ENCODE measurements at places on chromosomes 16 and 17. TPM values are rescaled to one million over a fixed set of nuclear protein-coding genes. Genes with fewer than 3 reads are reported as not detected.

Gene DNAH9
- total RNA-seq: not detected

Gene CIAO3
- total RNA-seq: 41.0 TPM

Gene TEX19
- total RNA-seq: not detected

Gene KCNG4
- not detected for total RNA-seq

Gene KREMEN2
- total RNA-seq: 0.18 TPM

Gene KRT28
- total RNA-seq: not detected

Gene NPIPB2
- total RNA-seq: 15.0 TPM

- no peak for DNase-seq
- no peaks in the 10 kb centered on the region for H3K36me3 ChIP-seq
- peaks cover 2% of the 10 kb centered on the region for H3K27me3 ChIP-seq
- no peak overlapping the region for H3K27ac ChIP-seq
- H3K4me1 ChIP-seq: peaks cover 29% of the 10 kb centered on the region
- H3K4me3 ChIP-seq: no peak overlapping the region
These were observed 124.2 kb downstream of the ZFHX3 start for GRCh38 chr16:72923757-72924156.

DNA sequence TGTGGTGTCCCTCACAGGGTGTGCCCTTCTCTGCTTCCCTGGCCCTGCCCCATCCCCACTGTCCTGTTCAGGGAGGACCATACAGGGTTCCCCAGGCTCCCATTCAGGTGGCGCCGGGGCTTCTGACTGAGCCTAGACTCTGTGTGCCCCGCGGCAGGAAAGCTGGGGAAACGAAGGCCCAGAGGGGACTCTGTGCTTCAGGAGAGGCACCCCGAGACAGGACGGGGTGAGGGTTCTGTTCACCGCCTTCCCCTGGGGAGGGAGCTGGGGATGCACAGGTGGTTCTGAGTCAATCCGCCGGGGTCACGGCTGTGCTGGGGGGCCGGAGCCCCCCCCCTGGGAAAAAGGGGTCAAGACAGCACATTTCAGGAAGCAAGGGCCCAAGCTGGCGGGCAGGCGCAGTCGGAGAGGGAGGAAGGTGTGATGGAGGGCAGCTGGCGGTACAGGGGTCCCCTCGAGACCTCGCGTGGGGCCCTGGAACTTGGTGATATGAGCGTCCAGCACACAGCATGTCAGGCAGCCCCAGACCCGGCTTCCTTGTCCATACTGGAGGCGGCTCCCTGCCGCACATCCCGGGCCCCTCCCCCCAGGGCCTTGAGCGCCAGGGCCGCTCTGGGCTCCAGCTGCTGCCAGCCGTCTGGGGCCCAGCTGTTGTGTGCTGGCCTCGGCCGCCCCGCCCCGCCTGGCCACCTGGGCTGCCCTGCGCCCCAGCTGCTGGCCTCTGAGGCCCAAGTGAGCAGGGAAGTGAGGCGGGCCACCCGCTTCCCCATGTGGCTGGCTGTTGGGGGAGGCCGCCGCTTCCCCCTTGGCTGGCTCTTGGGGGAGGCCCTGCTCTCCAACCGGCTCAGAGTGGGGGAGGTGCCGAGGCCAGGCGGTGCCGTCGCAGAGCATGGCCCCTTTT, 5.6 kb upstream of the NOTUM start:
- H3K4me1 ChIP-seq: peaks cover 5% of the 10 kb centered on the region
- peaks cover 34% of the 10 kb centered on the region for H3K27me3 ChIP-seq
- H3K36me3 ChIP-seq: no peaks in the 10 kb centered on the region
- no peak overlapping the region for H3K4me3 ChIP-seq
- H3K27ac ChIP-seq: no peak overlapping the region

- peaks cover 6% of the 10 kb centered on the region for H3K36me3 ChIP-seq
- no peaks in the 10 kb centered on the region for H3K4me1 ChIP-seq
- no peak overlapping the region for H3K27ac ChIP-seq
- H3K4me3 ChIP-seq: no peak overlapping the region
These were observed 37.1 kb downstream of the LCMT1 start for GRCh38 chr16:25148568-25149215.

- H3K36me3 ChIP-seq: peaks cover 2% of the 10 kb centered on the region
- no peak overlapping the region for H3K4me3 ChIP-seq
- H3K27ac ChIP-seq: no peak overlapping the region
- DNase-seq: no peak
- H3K4me1 ChIP-seq: peaks cover 19% of the 10 kb centered on the region
These were observed 562.8 kb downstream of the MAF start for GRCh38 chr16:79037521-79038373.

GRCh38 chr17:81401723-81402529, 6.7 kb downstream of the BAHCC1 start:
- DNase-seq: no peak
- H3K27me3 ChIP-seq: peaks cover 57% of the 10 kb centered on the region
- peaks cover 5% of the 10 kb centered on the region for H3K4me1 ChIP-seq

DNA sequence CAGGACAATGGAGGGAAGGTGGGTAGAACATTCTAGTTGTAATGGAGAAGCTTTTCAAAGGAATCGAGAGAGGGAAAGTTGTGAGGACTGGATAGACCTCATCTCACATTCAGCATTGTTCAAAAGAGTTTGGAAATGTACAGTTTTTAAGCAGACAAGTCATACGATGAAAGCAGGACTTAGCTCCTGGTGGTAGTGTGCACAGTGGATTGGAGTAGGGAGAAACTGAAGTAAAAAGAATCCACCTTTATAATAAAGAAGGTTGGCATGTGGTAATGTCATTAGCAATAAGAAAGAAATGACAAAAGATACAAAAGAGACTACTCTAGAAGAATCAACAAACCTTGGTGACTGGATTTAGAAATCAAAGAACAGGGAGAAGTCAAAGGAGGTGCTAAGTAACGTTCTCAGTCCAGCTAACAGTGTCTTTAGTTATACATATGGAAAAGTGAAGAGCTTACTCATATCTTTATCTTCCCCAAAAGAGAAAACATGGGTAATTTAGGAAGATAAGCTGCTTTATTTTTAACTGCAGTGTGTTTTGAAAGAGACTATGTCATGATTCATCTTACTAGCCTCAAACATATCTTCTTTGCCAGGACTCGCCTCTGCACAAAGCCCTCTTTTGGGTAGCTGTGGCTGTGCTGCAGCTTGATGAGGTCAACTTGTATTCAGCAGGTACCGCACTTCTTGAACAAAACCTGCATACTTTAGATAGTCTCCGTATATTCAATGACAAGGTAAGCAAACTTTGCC, 18.7 kb upstream of the EVI2A start:
- H3K4me1 ChIP-seq: no peaks in the 10 kb centered on the region
- no peak for DNase-seq
- H3K27ac ChIP-seq: no peak overlapping the region
- H3K27me3 ChIP-seq: peaks cover 3% of the 10 kb centered on the region

GRCh38 chr16:51938861-51939260, 608.1 kb downstream of the TOX3 start:
- no peak overlapping the region for H3K27ac ChIP-seq
- DNase-seq: no peak
- H3K4me3 ChIP-seq: no peak overlapping the region
- H3K36me3 ChIP-seq: no peaks in the 10 kb centered on the region

DNA sequence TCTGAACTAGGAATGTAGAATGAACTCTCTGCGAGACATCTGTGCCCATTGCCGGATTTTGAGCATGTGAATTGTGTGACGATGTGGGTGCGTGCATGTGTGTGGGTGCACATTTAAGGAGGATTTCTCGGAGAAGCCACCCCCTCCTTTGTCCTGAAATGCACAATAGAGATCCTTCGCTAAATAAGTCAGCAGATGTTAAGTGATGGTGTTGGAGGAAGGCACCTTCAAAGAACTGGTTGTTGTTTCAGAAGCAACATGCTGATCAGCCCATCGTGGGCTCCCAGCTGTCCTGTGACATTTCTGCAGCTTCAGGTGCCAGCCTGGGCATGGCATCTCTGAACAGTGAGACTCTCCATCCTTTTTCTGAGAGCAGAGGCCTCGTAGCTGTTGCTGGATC, 194.9 kb downstream of the MSI2 start:
- DNase-seq: no peak
- peak overlapping the region; percentile 49 for H3K4me3 ChIP-seq
- peaks cover 85% of the 10 kb centered on the region for H3K4me1 ChIP-seq
- peaks cover 27% of the 10 kb centered on the region for H3K36me3 ChIP-seq
- no peaks in the 10 kb centered on the region for H3K27me3 ChIP-seq
- peak overlapping the region; percentile 82 for H3K27ac ChIP-seq

DNA sequence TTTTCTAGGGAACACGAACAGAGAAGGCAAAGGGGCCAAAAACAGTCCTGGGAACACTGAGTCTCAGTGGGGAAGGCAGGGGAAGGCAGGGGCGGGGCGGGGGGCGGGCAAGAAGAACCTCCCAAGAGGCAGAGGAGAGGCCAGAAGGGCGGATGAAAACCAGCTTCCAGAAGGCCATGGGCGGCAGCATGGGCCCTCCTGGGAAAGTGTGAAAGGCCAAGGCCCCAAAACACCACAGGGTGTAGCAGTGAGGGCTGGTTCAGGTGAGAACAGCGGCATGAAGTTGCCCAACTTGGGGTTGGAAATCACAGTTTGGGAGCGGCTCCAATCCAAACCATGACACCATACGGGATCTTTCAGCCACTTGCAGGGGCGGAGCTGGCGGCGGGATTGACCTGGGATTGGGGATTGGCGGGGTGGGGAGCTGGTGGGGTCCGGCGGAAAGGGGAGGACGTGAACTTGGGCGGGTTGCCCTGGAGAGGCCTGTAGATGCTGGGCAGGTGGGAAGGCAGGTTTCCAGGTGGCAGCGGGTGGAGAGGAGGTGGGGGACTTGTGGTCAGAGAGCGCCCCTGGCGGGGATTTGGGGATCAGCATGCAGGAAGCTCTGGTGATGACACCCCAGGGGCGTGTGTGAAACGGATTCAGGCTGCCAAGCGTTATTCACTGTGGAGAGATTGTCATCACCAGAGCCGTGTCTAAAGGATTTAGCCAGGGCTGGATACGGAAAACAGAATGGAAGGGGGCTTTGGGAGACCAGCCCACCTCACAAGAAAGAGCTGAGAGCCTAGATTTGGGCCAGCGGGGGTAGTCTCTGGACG, 80.9 kb downstream of the ARHGAP23 start:
- peak overlapping the region; percentile 84 for H3K27ac ChIP-seq
- DNase-seq: peak; percentile 63
- H3K36me3 ChIP-seq: peaks cover 1% of the 10 kb centered on the region
- H3K27me3 ChIP-seq: peaks cover 39% of the 10 kb centered on the region
- peak overlapping the region; percentile 79 for H3K4me3 ChIP-seq

GRCh38 chr16:15682105-15682570, 32.1 kb downstream of the NDE1 start:
- no peaks in the 10 kb centered on the region for H3K27me3 ChIP-seq
- no peak overlapping the region for H3K4me3 ChIP-seq
- H3K36me3 ChIP-seq: peaks cover 43% of the 10 kb centered on the region
- peak; percentile 25 for DNase-seq
- H3K27ac ChIP-seq: peak overlapping the region; percentile 19

DNA sequence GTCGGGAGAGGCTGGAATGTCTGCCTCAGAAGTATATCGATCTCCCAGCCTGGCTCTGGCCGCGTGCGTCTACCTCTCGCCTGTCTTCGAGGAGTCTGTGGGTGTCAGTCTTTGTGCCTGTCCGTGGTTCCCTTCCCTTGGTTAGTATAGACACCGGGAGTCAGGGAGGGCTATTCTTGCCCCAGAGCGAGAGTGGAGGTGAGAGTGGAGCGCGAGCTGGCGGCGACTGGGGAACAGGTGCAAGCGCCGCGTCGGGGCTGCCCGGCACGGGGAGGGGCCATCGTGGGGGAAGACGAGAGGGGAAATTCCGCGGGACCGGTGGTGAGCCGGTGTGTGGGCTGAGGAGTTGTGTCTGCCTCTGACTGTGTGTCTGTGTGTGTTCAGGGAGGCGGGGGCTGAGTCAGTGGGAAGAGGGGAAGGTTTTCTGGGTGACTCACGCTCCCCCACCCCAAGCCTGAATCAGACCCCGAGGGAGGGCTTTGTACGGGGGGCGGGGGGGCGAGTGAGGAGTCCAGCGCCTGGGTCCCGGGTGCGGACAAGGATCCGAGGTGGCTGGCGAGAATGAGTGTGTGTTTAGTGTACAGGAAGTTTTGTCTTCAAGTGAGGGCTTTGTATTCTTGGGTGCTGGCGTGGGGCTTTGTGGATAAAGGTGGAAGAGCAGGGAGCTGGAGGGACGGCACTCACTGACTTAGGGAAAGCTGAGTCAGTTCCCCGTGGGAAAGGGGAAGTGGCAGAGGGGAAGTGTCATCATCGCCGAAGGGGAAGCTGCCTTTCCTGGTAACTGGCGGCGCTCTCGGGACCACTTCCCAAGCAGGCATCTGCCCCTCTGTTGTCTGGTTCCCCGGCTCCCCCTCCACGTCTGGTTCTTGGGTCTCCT, 8.6 kb downstream of the KDM6B start:
- peak; percentile 94 for DNase-seq
- H3K4me3 ChIP-seq: peak overlapping the region; percentile 89
- peaks cover 17% of the 10 kb centered on the region for H3K36me3 ChIP-seq
- no peaks in the 10 kb centered on the region for H3K27me3 ChIP-seq
- H3K4me1 ChIP-seq: peaks cover 53% of the 10 kb centered on the region

- no peak for DNase-seq
- H3K4me1 ChIP-seq: peaks cover 11% of the 10 kb centered on the region
- H3K27me3 ChIP-seq: no peaks in the 10 kb centered on the region
- H3K27ac ChIP-seq: no peak overlapping the region
These were observed 4.4 kb downstream of the CYBA start for GRCh38 chr16:88646345-88647034.

DNA sequence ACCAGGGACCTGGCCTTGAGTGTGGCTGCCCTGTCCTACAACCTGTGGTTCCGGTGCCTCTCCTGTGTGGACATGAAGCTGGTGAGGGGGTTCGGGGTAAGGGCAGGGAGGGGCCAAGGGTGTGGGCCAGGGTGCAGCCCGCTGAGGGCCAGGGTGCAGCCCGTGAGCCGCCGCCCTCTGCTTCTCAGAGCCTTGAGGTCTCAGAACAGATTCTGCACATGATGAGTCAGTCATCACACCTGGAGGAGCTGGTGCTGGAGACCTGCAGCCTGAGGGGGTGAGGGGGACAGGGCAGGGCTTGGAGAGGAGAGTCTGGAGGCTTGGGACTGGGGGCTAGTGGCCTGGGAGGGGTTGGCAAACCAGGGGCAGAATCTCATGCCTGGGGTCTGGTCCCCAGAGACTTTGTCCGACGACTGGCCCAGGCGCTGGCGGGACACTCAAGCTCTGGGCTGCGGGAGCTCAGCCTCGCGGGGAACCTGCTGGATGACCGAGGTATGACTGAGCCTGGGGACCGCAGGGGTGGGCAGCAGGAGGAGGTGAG, 2.2 kb downstream of the CARMIL2 start:
- H3K36me3 ChIP-seq: peaks cover 24% of the 10 kb centered on the region
- no peak for DNase-seq
- H3K4me1 ChIP-seq: peaks cover 4% of the 10 kb centered on the region

- no peak overlapping the region for H3K27ac ChIP-seq
- no peaks in the 10 kb centered on the region for H3K36me3 ChIP-seq
- no peak overlapping the region for H3K4me3 ChIP-seq
- H3K4me1 ChIP-seq: no peaks in the 10 kb centered on the region
- peaks cover 33% of the 10 kb centered on the region for H3K27me3 ChIP-seq
These were observed 1.1 kb upstream of the EMP2 start for GRCh38 chr16:10581507-10581906.

DNA sequence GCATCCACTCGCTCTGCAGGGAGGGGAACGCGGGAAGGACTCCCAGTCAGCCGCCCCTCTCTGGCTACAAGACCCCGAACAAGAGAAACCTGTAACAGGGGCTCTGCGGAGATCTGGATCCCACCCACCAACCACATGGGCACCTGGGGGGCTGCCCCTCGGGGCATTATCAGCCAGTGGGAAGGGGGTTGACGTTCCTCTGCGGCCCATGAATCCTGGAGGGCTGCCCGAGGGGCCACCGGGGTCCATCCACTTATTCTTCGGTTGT, 1.8 kb upstream of the PCGF2 start:
- peaks cover 24% of the 10 kb centered on the region for H3K27me3 ChIP-seq
- no peak for DNase-seq
- peaks cover 50% of the 10 kb centered on the region for H3K4me1 ChIP-seq
- no peak overlapping the region for H3K27ac ChIP-seq

- no peak for DNase-seq
- peaks cover 15% of the 10 kb centered on the region for H3K27me3 ChIP-seq
- H3K36me3 ChIP-seq: no peaks in the 10 kb centered on the region
- H3K4me1 ChIP-seq: peaks cover 17% of the 10 kb centered on the region
These were observed 9.9 kb downstream of the TMIGD1 start for GRCh38 chr17:30323895-30324319.

Data from activated T-helper 1 cell treated with anti-CD3 and anti-CD28 coated beads, Interleukin-12 subunit alpha, Interleukin-12 subunit beta, Interleukin-2, Interleukin-4 antibody, amounts not matched to agents 30 ng/mL and 10 ng/mL and 1 ng/mL, durations not matched to agents 14 hours and 24 hours and 36 hours (primary cell).